ENCODE measurements at places on chromosomes 13 and 19.

- no peak for DNase-seq
Measured at GRCh38 chr19:2234996-2235380, 1.1 kb downstream of the PLEKHJ1 start.

GRCh38 chr13:112697756-112698655 lies 8.2 kb downstream of the ATP11A start:
- no peak for DNase-seq

- no peak for DNase-seq
Measured at GRCh38 chr13:27349458-27349857, 75.0 kb upstream of the GTF3A start.

GRCh38 chr19:44749292-44749691 lies 784 bp downstream of the BCL3 start:
- DNase-seq: no peak

DNA sequence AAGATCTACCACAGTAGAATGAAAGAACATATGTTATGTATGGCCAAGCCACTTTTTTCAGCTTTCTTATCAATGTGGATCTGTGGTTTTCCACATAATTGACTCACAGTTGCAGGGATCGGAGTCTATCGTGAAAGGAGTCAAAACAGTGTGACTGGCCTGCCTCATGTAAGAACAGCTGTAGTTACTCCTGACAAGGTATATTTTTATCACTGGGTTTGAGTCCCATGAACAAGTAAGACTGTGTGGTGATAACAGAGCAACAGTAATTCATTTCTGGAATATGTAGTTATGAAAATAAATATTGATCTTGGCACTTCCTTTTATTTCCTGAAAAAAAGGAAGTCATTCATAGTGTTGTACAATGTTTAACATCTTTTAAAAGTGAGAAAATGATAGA lies 416.6 kb downstream of the KLF12 start:
- DNase-seq: peak; percentile 28

DNA sequence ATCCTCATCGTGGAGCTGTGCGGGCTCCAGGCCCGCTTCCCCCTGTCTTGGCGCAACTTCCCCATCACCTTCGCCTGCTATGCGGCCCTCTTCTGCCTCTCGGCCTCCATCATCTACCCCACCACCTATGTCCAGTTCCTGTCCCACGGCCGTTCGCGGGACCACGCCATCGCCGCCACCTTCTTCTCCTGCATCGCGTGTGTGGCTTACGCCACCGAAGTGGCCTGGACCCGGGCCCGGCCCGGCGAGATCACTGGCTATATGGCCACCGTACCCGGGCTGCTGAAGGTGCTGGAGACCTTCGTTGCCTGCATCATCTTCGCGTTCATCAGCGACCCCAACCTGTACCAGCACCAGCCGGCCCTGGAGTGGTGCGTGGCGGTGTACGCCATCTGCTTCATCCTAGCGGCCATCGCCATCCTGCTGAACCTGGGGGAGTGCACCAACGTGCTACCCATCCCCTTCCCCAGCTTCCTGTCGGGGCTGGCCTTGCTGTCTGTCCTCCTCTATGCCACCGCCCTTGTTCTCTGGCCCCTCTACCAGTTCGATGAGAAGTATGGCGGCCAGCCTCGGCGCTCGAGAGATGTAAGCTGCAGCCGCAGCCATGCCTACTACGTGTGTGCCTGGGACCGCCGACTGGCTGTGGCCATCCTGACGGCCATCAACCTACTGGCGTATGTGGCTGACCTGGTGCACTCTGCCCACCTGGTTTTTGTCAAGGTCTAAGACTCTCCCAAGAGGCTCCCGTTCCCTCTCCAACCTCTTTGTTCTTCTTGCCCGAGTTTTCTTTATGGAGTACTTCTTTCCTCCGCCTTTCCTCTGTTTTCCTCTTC lies 6.3 kb downstream of the MYADM start:
- DNase-seq: no peak

- DNase-seq: no peak
Measured at GRCh38 chr13:73733706-73734105, 400.5 kb downstream of the KLF12 start.

GRCh38 chr13:102197193-102197592 lies 204.7 kb downstream of the FGF14 start:
- DNase-seq: no peak

GRCh38 chr13:76336889-76337844 lies 549.0 kb downstream of the KCTD12 start:
- no peak for DNase-seq

- DNase-seq: no peak
Measured at GRCh38 chr19:57351867-57352266, 796 bp downstream of the ZNF304 start.

DNA sequence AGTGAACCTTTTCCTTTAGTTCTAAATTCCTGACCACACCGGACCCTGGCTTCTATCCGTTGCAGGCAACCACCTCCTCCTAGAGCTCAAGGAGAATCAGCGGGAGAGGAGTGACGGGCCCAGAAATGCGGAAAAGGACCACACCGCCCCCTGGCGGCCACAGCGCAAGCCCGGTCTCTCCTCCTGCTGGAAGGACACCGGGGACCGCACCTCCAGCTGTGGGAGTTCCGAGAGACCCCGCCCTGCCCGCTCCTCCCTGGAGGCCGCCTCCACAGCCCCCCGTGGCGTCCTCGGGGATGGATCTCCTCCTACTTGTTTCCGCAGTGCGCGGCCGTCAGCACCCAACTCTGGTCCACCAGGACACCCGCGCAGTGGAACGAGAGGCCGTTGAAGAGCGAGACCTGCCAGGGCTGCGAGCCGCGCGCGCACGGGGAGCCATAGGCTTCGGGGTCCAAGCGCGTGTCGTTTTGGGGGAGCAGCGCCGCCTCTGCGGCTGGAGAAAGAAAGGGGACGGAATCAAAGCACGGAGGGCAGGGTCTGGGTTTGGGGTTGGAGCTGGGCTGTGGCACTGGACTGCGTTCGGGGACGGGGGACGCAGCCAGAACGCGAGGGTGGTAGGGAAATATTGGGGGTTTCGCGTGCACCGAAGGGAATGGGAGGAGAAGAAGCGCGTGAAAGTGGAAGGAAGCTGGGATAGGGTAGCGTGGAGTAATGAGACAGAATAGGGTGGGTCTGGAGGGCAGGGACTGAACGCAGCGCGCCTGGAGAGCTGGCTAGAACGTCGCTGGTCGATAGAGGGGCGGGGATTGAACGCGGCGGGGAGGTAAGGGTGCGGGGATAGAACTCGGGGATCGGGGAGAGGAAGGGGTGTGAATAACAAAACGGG lies 2.5 kb downstream of the KLK10 start:
- DNase-seq: peak; percentile 65

DNA sequence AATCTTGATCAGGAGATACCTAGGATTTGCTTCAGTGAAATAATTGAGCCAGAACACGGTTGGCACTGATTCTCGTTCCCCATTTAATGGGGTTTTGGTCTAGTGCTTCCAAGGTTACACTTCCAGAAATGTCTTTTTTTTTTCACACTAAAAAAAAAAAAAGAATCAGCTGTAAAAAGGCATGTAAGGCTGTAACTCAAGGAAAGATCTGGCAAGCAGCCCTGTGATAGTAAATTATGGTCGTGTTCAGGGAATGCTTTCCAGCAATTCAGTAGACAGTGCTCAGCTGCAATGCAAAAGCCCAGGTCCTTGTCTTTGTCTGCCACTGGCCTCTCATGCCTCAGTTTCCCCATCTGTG lies 27.2 kb upstream of the NDUFS7 start:
- DNase-seq: no peak

DNA sequence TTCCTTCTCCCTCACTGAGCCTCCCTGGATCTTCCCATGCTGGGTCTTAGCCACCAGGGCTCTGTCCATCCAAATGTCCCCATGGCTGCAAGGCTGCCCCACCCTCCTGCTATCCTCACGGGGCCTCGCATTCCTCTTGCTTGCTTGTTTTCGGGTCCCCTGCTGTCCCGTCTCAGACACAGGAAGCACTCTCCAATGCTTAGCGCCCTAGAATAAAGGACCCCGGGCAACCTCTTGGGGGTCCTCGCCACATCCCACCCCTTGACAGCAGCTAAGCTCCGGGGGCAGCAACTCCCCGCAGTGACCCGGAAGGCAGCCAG lies 23.7 kb downstream of the SH3GL1 start:
- DNase-seq: no peak

- no peak for DNase-seq
Measured at GRCh38 chr13:31020996-31021395, 88.5 kb downstream of the TEX26 start.

- DNase-seq: no peak
Measured at GRCh38 chr19:42989851-42990250, 36.4 kb downstream of the PSG11 start.

- no peak for DNase-seq
Measured at GRCh38 chr13:100537951-100538462, 50.6 kb downstream of the GGACT start.

DNA sequence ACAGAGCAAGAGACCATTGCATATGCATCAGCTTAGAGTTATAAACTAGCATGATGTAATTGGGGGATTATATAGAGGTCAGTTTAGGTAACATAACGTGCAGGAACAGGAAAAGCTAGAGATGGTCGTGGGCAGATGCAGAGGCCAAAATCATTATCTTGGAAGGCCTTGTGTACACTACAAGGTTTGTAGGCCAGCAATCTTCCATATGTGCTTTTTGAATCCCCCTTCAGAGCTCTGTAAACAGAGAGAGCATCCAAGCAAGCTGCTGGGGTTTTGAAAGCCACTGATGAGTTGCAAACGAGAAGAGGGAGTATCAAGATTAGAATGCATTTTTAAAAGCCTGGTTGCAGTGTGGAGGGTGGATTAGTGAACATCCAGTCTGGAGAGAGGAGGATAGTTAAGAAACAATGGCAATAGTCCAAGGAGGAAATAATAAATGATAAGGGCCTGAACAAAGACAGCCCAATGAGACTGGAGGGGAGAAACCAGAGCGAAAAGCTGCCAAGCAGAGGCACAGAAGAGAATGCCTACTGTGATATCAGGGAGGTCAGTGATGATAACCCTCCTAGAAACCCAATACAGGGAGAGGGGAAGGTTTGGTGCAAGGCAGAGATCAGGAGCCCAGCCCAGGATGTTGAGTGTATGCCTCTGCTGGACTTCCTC lies 109.6 kb downstream of the ZAR1L start:
- no peak for DNase-seq

DNA sequence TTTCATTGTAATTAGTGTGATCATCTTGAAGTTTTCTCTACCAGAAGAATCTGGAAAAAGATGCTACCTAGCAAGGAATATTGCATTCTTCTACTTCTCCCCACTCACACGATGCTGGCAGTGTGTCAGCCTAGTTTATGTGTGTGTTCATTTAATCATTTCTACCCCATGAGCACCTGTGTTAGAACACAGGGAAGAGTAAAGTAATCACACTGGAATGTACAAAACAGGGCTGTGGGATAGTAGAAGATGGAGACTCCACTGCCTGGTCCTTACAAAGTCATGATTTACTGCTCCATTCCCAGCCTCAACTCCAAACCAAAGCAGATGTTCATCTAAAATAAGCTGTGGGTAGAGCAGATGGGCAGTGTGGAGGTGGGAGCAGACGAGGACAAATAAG lies 47.7 kb upstream of the RGCC start:
- DNase-seq: no peak

DNA sequence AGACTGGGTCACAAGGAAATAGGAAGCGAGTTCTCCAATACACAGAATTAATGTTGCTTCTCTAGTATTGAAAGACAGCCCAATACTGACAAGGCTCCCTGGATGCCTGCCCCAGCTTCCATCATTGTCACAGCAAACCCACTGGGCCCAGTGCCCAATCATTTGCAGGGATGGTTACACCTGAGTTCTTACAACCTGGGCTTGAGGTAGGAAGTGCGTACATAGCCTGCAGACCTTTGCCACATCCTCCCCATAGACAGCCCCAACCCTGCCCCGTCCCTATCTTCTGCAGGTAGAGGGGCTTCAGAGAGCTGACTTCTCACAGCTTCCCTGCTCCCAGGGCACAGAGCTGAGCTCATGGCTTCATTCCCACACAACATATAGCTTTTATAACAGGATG lies 108.1 kb upstream of the UBL3 start:
- DNase-seq: no peak

- DNase-seq: no peak
Measured at GRCh38 chr13:108195861-108196260, 19.5 kb downstream of the LIG4 start.

DNA sequence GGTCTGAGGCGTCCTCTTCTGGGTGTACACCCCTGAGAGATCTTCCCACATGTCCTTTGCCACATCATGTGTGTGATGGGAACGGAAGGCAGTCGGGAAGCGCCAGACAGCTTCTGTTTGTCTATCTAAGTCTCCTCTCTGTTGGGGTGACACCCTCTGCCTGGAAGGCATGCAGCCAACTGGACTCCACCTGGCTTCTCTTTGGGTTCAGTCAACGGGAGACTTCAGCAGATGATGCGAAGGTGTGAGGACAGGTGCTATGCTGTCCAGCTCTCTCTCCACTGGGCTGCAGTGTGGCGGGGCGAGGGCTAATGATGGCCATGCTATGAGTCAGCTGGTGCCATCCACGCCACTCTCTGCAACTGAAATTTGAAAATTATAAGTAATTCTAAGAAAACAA lies 14.3 kb upstream of the SBK3 start:
- no peak for DNase-seq

- DNase-seq: no peak
Measured at GRCh38 chr19:931860-932647, 6.2 kb downstream of the ARID3A start.

- no peak for DNase-seq
Measured at GRCh38 chr13:85567909-85568308, 231.3 kb downstream of the SLITRK6 start.

DNA sequence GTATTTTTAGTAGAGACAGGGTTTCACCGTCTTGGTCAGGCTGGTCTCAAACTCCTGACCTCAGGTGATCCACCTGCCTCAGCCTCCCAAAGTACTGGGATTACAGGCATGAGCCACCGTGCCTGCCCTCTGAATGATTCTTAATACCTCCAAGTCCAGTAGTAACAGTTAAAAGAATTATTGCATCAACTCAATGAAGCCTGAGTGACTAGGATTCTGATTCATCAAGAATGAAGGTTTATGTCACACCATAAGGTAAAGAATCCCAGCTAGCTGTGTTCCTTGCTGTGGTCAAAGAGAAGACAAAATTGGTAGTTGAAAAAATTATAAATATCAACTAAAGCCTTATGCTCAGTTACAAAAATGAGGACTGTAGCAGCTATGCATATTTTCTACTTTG lies 81.2 kb upstream of the ABCC4 start:
- no peak for DNase-seq

DNA sequence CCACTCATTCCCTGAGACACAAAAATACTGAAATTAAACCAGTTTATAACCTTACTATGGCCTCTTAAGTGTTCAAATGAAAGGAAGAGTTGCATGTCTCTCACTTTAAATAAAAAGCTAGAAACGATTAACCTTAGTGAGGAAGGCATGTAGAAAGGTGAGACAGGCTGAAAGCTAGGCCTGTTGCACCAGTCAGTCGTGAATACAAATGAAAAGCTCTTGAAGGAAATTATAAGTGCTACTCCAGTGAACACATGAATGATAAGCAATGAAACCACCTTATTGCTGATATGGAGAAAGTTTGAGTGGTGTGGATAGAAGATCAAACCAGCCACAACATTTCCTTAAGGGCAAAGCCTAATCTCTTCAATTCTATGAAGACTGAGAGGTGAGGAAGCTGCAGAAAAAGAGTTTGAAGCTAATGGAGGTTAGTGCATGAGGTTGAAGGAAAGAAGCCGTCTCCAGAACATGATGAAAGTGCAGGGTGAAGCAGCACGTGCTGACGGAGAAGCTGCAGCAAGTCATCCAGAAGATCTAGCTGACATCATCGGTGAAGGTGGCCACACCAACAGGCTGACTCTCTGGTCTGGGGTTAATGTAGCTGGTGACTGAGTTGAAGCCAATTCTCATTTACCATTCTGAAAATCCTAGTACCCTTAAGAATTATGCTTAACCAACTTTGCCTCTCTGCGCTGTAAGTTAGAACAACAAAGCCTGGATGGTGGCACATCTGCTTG lies 94.5 kb upstream of the TEX29 start:
- no peak for DNase-seq

- DNase-seq: no peak
Measured at GRCh38 chr13:98731925-98732324, 20.5 kb downstream of the SLC15A1 start.
